Retinal pigment epithelial cell (primary cell): ENCODE measurements at places on chromosomes 3 and 15.
A peak's percentile ranks its signal among the peaks of the same experiment; 100 is the strongest.

- DNase-seq: no peak
Measured at GRCh38 chr3:43222590-43222989, 63.8 kb upstream of the SNRK start.

DNA sequence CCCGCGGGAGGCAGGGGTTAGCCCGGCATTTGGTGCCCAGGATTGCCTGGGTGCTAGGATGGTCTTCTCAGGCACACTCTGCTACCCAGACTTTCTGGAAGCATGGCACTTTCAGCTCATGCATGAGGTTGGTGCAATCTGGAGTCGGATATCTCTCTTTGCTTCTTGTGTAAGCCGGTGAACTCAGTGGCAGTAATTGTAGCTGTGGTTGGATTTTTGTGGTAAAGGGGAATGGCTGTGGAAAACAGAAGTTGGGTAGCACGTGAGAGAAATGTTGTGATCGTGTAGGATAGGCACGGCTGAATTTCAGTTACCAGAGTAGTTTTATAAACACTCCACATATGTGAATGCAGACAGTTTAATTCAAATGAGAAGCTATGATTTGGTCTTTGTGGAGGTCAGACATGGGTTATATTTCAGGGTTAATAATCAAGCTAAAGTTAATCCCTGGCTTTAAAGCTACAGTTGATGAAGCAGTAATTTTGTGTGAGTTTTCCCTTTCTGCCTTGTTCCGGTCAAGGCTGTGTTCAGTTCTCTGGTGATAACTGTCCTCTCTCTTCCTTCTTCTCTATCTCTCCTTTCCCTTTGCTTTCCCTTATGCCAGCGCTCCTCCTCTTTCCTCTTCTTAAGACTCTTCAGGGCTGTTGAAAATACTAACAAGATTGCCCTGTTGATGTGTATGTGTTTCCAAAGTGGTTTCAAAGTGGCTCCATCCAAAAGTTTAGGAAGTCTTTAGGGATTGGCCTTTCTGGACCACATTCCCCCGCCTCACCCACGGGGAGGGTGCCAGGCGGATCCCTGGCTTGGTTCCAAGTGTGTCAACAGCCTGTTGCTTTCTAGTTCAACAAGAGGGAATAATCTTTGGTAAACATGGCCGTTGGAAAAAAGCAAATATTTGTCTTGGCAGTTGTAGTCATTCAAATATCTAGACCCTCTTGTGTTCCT lies 404.6 kb upstream of the C2CD4B start:
- peak; percentile 56 for DNase-seq

DNA sequence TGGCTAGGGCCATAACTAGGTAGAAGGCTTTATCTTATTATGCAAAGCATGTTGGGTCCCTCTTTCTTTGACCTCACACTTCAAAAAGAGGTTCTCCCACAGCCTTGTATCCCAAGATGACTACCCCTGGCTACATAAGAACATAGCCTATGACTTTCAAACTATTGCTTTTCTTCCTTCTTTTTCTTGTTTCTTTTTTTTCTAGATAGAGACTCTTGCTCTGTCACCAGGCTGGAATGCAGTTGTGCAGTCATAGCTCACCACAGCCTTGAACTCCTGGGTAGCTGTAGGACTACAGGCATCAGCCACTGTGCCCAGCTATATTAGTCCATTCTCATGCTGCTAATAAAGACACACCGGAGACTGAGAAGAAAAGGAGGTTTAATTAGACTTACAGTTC lies 47.2 kb downstream of the DIPK2A start:
- no peak for DNase-seq

GRCh38 chr3:61169621-61170251 lies 81.5 kb downstream of the FHIT start:
- DNase-seq: no peak

DNA sequence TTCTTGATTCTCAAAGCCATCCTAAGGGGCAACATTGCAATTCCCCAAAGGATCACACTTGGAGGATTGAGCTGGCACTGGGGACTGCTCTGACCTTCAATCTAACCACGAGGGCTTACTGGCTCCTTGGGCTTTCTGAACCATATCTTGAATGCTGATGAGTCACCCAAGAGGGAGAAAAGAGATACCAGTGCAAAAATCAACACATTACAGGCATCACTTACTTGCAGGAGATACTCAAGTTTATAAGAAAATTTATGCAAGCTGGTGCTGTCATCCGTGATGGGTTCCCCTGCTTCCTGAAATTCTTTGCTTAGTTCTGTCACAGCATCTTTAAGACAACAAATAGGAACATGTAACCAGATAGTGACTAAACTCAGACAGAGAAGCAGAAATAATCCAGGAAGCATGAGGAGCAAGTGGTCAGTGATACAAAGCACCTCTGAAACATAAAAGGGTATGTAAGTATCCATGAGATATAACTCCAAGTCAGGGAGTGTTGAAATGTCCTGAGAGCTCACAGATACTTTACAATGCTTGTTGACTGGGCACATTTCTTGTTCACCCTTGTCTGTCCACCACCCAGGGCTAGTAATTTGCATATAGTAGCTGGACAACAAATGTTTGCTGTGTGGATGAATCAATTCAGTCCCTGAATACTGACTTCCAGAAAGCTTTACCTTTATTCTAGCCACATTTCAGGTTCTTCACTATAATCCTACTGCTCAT lies 14.1 kb downstream of the FYCO1 start:
- no peak for DNase-seq

DNA sequence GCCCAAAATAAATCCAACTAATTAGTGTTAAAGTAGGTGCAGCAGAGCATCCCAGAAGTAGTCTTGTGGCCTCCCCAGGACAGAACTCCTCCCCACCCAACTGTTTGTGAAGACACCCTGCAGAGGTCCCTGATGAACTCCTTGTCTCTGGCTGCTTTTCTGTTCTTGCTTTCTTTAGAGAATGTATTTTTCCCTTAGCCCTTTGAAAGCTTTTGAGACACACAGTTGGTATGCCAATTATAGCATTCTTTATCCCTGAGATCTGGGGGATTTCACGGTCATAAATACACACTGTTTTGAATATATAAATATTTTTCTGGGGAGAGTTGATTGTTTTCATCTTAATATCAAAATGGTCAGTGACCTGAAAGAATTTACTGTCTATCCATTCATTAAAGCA lies 9.8 kb downstream of the TFG start:
- no peak for DNase-seq

DNA sequence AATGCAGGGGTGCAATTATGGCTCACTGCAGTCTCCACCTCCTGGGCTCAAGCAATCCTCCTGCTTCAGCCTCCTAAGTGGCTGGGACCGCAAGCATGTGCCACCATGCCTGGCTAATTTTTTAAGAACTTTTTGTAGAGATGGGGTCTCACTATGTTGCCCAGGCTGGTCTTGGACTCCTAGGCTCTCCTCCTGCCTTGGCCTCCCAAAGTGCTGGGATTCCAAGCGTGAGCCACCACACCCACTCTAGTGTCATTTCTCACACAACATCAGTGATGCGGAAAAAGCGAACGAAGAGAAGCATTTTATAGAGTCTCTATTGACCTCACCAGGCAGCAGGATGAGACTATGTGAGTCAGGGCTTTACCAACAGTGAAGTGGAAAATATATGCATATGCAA lies 137.7 kb downstream of the PLD1 start:
- no peak for DNase-seq

DNA sequence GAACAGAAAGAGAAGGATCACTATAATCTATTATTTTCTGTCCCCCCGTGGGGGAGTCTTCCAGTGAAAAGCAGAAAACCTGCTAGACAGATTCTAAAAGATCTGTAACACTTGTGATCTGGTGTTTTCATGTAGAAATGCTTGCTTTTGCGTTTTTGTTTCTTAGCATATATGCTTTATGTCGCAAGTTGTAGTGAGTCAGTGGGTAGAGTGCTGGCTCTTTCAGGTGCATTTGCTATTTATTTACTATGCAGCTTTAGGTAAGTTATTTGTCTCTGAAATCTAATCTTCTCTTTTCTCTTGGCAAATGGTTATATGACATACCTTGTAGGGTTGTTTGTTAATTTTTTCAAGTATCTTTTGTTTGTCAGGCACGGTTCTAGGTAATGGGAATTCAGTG lies 9.4 kb downstream of the AKAP13 start:
- DNase-seq: no peak

GRCh38 chr3:194756791-194757325 lies 71.2 kb downstream of the FAM43A start:
- no peak for DNase-seq

DNA sequence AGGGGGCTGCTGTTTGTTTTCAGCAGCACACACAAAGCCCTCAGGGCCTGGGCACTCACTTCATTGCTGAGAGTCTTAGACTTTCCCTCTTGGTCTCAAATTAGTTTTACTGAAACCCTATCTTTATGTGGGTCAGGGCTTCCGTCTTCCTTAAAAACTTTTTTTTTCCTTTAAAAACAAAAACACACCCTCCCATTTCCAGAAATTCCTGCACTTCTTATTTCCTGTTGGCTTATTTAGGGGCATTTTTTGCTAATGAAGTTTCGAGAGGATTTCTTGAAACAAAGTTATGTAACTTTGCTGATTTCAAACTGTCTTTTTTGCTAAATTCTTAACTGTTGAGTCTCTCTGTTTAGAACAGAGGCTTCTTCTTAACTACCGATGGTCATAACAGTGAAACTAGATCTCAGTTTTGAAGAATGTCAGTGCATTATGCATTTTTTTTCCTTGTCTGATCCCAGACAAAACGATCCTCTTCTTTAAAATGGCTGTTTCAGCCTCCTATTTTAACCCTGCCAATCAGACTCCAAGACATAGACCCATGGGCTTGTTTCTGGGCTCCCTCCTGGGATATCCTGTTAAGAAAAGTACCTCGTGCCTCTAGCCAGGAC lies 23.3 kb downstream of the ANAPC13 start:
- DNase-seq: no peak

GRCh38 chr15:46266661-46267060 lies 631.8 kb downstream of the SQOR start:
- DNase-seq: no peak

DNA sequence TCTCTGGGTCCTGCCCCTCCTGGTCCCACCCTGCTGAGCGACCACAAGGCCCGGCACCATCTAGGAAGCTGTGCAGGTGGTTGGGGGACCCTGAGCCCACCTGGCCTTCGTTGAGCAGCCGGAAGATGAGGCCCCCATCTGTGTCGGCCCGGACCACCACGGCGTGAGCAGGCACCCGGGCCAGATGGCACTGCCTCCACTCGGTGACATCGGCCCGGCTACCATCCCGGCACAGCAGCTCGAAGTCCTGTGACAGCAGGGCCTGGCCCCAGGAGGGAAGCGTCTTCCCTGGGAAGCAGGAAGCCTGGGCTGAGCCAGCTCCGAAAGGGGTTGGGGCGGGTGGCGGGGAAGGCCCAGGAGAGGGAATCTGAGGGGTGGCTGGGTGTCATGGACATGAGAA lies 12.6 kb downstream of the MELTF start:
- DNase-seq: no peak

GRCh38 chr3:3689601-3690375 lies 109.4 kb upstream of the LRRN1 start:
- DNase-seq: no peak

DNA sequence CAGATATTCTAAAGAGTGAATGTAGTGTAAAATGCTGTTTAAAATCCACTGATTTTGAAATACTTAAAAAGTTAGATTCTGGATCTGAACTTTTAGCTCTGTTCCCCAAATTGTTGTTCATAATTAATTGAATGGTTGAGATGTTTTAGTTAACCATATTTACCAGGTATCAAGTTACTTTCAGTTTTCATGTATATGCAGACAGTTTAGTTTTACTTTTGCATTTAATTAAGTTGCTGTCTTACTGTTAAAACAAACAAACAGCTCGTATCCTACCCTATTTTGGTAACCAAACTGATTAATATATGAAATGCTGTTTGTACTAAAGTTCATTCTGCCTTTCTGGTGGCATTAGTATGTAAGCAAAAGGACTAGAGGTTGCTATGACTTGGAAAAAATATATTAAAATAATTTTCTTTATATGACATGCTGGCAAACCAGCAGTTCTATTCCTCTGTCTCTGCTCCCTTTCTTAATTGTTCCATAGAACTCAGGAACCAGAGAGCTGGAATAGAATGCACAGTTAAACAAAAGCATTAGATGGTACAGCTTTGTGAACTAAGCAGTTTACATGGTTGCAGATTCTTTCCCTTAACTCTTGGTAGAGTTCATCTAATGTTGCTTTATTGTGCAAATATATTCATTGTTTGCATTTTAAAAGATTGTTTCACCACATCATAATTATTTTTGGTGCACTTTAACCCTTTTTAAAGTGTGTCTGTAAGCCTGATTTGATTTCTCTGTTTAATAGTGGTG lies 39.5 kb upstream of the SCAANT1 start:
- DNase-seq: no peak

- DNase-seq: no peak
Measured at GRCh38 chr3:72178463-72179106, 393.6 kb upstream of the PROK2 start.

DNA sequence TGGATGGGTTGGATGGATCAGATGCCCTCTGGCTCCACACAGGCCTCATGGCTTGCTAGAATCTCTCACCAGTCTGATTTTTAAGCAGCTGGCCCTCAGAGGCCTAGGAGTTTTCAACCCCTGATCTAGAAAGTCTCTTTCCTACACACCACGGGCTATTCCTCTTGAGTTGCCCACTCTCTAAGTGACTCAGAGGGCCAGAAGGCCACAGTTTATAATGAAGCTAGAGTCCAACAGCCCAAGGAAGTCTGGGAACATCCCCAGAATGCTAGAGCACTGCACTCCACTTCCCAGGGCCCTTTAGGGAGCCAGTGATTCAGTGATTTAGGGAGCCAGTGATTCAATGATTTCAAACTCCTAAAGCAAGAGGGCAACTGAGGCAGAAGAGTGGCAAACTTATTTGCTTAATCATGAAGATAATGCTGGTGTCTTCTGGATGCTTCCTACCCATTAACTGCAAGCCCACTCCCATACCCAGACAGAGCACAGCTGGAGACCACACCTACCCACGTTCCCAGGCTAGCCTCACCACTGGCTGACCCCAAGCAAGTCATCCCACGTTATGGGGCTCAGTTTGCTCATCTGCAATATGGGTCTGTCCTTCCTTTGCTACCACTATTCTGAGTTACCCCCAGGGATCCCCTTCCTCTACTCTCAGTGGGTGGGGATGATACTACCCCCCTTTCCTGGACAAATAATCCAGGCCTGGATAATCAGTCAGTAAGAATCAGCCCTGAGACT lies 36.7 kb downstream of the ABTB1 start:
- DNase-seq: no peak
